ENCODE measurements at places on chromosomes 11 and 22.

- no peak for DNase-seq
Measured at GRCh38 chr11:75558939-75559843, 2.9 kb upstream of the SERPINH1 start.

- no peak for DNase-seq
Measured at GRCh38 chr11:111555255-111555654, 14.7 kb downstream of the LAYN start.

DNA sequence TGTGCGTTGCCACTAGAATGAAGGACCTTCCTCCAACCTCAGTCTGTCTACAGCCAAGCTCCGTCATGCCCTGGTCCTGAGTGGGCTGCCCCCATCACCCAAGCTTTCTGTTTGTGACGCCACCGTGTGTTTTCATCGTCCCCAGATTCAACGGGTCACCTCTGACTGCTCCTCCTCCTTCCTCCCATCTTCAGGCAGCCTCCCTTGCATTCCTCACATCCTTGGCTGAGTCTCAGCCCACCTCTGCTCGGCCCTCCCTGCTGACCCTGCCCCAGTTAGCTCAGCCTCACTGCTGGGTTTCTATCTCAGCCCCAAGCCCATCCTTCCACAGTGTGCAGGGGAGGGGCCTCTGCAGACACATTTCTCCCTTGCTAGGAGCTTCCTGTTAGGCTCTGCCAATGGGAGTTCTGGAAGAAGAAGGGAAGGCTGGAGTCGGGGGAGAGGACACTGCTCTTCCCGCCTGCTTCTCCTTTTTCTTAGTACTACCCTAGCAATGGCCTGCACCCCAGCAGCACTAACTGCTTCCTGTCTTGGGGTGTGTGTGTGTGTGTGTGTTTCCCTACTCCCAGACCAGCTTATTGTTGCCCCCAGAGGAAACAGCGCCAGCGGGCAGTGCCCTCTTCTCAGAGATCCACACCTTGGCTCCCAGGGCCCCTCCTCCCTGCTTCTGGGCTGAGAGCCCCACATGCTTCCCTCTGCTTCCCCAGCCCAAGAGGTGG lies 5.2 kb downstream of the IFT27 start:
- DNase-seq = no peak

DNA sequence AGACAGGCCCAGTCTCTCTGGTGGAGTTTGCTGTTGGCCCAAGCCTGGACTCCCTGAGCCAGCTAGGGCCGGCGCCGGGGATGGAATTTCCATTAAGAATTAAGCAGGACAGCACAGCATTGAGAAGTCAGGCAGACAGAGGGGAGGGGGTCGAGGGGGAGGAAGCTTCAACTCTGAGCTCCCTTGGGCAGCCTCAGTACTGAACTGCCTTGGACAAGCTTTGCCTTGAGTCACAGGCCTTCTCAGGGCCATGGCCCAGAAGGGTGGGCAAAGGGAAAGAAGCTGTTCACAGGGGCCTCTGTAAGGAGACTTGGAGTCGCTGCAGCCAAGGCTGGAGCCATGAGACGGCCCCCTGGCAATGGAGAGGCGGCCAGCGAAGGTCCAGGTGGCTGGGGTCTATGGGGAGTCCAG lies 2.6 kb upstream of the INSC start:
- DNase-seq = no peak

GRCh38 chr11:117646411-117646810 lies 150.6 kb downstream of the DSCAML1 start:
- DNase-seq = no peak

DNA sequence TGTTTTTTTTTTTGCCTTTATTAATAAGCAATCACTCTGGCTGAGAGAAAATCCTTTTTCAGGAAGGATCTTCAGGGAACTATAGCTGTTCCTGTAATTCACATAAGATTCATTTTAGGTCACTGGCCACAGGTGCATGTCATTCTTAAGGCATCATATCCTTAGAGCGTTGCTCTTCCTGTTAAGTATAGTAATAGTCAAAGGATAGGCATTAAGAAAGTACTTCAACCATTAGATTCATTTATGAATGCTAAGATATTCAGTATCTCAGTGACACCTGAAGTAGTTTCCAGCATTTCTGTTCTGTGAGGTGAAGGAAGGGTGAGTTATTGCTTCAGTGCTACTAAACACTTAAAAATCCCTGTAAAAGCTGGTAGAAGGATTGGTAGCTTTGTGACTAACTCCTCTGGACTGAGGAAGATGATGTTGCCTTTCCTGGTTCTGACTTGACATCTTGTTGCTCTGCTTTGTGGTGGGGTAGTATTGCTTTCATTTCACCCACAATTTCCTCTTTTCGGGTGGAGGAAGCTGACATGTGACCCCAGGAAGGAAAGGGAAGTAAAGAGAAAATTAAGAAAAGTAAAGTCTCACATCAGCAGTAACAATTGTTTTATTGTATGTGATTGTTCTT lies 34.7 kb downstream of the RNF169 start:
- DNase-seq = no peak

DNA sequence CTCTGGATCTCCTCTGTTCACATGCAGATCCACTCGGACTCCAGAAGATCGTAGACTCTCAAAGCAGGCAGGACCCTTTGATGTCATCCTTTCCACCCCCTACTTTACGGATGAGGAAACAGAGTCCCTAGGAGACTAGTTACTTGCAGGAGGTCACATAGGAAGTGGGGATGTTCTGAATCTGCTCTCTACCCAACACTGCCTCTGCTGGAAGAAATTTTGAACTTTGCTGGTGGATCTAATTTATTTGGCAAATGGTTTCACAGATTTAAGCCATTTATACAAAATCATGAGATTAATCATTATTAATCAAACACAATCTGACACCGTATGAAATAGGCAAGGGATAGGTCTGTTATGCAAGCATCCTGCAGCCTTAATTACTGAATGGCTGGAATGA lies 55.0 kb upstream of the USP47 start:
- DNase-seq = no peak

- no peak for DNase-seq
Measured at GRCh38 chr11:75800728-75801361, 14.2 kb upstream of the UVRAG start.

- DNase-seq = peak; percentile 90
Measured at GRCh38 chr22:35728639-35729308, 11.1 kb downstream of the APOL5 start.

DNA sequence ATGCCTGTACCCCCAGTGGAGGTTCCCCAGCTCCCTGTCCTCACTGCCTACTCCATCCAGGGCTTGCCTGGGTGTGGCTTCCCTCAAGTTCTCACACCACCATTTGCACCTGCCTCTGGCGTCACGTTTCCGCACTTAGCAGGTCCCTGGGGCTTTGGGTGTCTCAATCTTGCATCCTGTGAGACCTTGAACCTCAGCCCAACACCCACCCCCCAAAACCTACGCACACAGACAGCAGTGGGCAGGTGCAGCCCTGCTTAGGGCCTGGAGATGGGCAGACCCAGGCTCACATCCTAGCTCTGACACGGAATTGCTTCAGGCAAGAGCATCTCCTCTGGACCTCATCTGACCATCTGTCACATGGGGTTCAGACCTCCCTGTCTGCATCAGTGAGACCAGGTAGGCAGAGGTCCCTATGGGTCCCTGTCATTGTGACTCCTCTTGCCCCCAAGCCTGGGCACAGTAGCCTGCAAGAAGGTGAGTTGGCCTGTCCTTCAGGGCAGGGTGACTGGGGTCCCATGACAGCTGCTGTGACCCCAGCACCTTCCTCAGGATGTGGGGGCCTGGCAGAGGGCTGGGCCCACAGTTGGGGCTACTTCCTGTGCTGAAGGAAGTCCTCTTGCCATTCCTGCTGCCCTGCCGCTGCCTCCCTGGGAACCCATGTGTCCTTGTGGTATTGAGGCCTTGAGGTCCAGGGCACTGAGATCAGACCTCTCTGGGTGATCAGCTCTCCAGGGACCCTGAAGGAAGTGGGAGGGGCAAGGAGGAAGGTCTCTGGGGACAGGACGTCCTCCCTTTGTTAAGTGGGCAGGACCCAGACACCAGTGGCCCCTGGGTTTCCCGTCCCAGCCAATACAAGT lies 2.0 kb downstream of the SIPA1 start:
- DNase-seq = peak; percentile 57

GRCh38 chr11:80873310-80873999 lies 1432.6 kb upstream of the TENM4 start:
- DNase-seq = no peak

GRCh38 chr11:8988329-8989234 lies 15.2 kb downstream of the NRIP3 start:
- no peak for DNase-seq

DNA sequence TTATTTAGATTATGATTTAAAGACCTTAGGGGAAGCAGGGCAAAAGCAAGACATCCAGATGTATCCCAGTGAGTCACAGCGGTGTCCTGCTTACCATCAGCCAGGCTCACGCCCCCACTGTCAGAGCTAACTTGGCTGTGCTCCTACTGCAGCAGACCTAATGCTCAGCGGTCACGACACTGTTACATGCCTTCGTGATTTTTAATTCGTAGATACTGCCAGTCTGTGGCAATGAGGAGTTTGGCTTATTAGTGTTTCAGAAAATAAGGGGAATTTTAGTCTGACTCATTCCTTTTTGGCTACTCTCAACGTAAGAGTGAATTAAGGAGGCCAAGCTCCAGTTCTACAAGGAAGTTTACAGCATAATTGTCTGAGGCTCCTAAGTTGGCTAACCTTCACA lies 22.7 kb downstream of the EFCAB6 start:
- peak; percentile 44 for DNase-seq

DNA sequence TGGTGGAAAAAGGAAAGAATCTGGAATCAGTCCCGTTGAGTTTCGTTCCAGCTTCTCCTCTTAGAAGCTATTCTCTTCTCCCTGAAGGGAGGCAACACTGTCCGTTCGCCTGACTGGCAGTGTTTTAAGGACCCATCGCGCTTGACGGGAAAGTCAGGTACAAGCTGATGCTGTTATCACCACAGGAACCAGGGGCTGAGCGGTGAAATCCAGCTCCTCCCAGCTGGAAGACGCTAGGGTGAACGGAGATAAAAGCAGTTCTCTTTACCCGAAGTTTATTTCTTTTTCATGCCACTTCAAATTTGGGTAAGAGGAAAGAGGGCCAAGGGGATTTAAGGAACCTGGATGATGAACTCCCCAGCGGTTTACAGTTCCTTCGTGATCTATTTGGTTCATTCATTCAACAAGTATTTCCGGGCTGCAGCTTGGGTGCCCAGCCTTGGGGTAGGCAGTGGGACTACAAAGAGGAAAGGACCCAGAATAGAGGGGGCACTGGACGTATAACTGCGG lies 551 bp upstream of the DEUP1 start:
- no peak for DNase-seq

Measured in left colon (tissue), 2 donors.